AG20443 (cell line): ENCODE measurements at places on chromosomes 1 and 21.

DNA sequence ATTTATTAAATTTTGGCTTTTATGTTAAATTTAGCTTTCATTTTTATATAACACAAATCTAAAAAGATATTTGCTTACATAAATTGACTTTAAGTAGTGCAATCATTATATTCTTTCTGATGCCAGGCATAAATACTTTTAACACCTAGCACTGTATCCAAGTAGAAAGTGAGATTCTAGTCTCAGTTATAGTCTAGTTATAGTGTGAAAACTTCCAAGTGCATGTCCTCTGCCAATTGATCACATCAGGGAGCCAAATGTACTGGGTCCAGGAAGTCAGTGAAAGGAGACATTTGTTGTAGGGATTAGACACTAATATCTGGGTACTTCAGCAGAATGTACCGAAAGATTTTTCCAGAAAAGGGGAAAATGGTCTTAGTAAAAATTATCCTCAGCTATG lies 290.7 kb upstream of the ZRANB2 start:
- DNase-seq: no peak

GRCh38 chr21:32645261-32646182 lies 33.3 kb upstream of the CFAP298 start:
- DNase-seq: no peak

DNA sequence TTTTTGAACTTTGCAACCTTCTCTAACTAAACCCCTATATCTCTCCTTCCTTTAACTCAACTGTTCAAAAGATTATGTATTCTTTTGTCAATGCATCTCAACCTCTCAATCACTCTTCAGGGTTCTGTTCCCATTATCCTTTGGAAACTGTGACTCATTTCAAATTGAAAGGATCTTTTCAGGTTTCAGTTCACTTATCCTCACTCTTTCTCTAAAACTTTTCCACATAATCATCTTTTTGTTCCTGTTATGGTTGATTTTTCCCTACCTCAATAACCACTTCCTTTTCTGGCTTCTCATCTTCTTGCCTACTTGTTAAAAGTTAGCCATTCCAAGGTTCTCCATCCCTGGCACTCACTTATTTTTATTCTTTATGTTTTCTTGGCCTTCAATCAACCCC lies 56.2 kb upstream of the NUF2 start:
- DNase-seq: no peak

GRCh38 chr1:151611288-151611790 lies 511 bp upstream of the SNX27 start:
- peak; percentile 38 for DNase-seq

DNA sequence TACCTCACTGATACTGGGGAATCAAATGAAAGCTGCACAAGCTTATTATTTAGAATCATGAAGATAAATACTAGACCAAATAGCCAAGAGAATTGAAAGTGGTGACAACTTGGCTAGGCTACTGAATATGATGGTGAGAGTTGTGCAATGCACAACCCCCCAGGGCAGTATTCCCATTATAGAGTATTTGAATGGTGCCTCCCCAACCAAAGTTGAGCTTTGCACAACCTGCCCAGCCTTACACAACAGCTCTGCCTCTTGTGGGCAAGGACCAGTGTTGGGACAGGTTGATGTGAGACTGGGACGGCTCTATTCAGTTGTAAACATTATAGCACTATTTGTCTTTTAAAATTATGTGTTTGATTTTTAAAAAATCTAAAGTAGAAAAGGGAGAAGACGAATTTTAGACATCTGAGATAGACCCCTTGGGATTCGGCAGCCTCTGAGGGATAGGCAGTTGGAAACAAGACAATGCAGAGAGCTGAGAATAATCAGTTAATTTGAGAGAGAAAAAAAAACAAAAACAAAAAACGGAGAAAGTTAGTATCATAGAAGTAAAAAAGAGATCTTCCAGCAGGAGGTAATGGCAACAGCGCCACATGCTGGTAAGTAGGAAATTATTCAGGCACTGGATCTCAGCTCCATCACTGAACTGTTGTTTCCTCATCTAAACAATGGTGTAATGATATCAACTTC lies 91.0 kb upstream of the KCNA3 start:
- DNase-seq: peak; percentile 69

- no peak for DNase-seq
These were observed 1.9 kb upstream of the MGST3 start for GRCh38 chr1:165629151-165629550.

- DNase-seq: no peak
These were observed 36.9 kb downstream of the SIM2 start for GRCh38 chr21:36735724-36736320.

GRCh38 chr21:32975811-32976431 lies 49.8 kb upstream of the OLIG2 start:
- no peak for DNase-seq

GRCh38 chr1:9823693-9823942 lies 147 bp downstream of the CLSTN1 start:
- DNase-seq: no peak

- DNase-seq: no peak
These were observed 169.2 kb downstream of the ZNF281 start for GRCh38 chr1:200240656-200241055.

- no peak for DNase-seq
These were observed 10.6 kb downstream of the PAX7 start for GRCh38 chr1:18641005-18641941.

- peak; percentile 42 for DNase-seq
These were observed 582 bp downstream of the SLC37A1 start for GRCh38 chr21:42513985-42514882.

DNA sequence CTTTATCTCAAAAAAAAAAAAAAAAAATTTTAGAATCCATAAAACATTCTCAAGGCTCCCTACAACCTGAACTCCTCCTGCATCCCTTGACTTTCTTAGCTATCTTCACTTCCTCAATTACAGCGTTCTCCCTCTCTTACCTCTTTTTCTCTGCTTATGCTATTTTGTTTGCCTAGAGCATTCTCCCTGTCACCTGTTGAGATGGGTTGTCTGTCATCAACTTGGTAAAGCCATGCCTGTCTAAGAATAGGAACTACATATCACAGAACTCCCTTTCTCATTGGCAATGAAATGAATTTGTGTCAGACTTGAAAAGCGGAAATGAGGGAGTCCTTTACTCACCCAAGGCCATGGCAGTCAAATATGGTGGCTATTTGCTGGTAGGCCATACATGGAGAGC lies 129.6 kb upstream of the CACHD1 start:
- DNase-seq: no peak

GRCh38 chr1:157691285-157691920 lies 9.2 kb downstream of the FCRL3 start:
- peak; percentile 68 for DNase-seq

GRCh38 chr1:159211331-159212136 lies 6.9 kb downstream of the ACKR1 start:
- no peak for DNase-seq

DNA sequence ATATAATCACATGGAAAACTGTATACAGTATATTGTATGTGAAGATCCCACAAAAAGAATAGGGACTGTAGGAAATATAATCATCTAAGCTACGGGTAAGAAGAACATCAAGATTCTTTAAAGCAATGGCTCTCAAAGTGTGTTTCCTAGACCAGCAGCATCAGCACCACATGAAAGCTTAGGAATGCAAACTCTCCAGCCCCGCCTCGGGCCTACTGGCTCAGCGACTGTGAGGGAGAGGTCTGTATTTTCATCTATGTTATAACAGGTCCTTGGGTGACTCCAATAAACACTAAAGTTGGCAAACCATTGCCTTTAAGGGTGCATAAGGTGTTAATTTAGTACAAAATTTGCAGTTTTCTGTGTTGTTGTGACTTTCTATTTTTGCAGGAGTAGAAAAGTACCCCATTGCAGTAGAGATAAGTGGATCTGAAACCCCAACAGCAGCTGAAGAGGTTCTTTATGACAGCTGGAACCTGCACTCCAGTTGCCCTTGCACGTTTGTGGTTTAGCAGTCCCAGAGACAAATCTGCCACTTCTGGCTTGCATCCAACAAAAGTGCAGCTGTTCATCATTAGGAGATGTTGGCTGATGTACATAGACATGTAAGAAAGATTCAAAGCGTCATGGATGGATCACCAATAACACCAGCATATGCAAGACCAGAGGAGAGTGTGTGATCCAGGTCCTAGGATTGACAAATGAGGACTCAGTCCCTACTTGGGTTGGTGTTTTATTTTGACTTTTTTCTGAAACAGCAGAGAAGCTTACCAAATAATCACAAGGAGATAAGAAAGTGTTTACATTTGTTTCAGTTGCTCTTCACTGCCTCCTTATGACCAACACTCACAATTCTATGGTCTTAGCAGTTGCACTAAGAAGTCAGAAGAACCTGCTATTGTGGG lies 15.9 kb upstream of the IFNAR1 start:
- no peak for DNase-seq

DNA sequence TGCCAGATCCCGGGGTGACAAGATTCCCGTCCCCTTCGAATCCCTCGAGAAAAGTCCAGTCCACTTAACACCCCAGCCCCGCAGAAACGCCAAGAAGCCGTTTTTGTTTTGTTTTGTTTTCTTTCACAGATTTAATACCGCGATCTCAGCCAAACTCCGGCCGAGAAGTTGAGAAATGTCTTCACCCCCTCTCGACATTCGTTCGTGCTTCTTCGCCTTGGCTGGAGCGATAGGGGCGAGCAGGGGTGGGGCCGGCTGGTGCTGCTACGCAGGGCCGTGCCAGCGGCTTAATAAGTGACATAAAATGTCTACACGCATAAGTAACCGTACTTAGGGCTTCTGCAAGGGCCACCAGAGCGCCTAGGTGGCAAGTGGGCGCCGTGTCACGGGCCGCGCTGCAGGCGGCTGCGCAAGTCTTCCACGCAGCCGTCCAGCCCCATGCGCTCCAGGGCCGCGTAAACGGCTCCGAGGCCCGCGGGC lies 4.9 kb downstream of the TNFRSF25 start:
- no peak for DNase-seq
